ENCODE measurements at places on chromosomes 5 and 9.

- no peak for DNase-seq
These were observed 111.0 kb upstream of the NFIB start for GRCh38 chr9:14424983-14425382.

DNA sequence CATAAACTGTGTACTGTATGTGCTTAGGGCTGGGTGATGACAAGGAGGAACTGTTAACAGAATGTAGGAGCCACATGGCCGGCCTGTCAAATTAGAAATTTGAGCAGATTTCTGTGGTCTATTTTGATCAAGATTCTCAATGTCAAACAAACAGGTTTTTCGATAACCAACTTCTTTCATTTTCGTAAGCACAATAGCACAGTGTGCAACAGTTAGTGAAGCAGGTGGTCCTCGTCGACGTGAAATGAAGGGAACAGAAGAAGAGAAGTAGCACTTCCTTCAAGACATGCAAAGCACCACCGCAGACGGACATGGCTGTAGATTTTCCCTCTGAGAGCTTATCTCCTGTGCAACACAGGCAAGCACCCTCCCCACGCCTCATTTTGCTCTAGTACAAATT lies 252.1 kb downstream of the CRB2 start:
- DNase-seq, result no peak

GRCh38 chr9:16206518-16206917 lies 653.7 kb downstream of the CCDC171 start:
- DNase-seq, result no peak

DNA sequence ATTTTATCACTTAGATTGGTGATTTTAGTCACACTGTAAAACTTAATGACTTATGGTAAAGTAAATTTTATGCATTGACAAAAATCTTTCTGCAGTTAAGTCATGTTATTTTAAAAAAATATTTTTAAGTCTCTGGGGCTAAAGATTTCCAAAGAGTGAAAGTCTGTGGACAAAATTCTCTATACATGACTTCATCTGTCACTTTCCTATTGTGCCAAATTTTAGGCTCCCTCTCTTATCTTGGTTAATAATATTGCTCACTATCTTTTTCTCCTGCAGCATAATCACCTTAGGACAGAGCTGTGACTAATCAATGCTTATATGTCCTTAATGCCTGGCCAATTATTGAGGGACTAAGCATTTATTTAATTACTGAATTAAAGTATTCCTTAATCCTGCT lies 15.2 kb downstream of the LURAP1L start:
- no peak for DNase-seq

- DNase-seq, result no peak
These were observed 42.3 kb upstream of the TARS1 start for GRCh38 chr5:33398501-33398900.

DNA sequence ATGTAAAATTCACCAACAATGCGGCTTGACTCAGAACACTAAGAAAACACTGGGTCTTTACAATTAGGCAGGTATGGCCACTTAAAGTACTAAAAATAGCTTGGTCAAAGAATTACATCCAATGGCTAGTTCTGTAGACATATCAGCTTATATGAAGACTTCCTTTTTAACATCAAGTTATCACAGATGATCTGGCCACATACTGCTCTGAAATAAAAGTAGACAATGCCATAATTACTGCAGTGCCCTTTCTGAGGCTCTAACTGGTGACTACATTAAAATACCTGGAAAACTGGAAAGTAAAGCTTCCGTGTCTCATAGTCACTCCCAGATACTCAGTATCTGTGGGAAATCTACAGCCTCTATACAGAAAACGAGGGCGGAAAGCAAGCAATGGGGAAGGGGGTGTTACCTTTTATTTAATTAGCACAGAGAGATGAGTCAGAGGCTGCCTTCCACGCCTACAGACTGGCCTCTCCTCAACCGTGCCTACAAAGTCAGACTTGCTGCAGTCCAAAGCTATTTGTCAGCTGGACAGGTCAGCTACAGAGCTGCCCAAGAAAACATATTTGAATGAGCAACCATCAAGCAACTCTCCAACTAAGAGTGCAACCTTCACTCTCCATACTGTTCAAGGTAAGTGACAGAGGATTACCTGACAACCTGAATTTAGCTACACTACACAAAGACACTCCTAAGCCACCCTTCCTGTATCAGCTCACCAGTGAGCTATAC lies 8.7 kb downstream of the SERINC5 start:
- DNase-seq, result peak; percentile 7

GRCh38 chr5:118430076-118430475 lies 558.3 kb downstream of the DTWD2 start:
- DNase-seq, result no peak

GRCh38 chr5:133334796-133335639 lies 277.3 kb downstream of the FSTL4 start:
- no peak for DNase-seq

DNA sequence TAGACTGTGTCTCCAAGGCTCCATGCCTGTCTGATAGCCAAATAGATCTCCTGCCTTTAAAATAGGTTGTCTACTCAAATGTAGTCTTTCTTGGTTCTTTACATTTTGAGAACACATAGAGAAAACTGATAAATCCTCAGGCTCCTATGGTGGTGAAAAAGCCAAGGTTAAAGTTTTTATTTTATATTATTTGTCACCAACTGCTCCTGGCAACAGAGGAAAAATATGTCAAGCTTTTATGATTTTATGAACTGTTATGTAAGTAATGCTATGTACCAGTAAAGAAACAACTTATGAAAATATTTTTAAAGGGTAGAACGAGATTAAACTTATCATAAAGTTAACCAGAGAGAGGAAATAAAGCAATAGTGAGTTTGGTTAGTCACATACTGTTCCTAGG lies 222.8 kb downstream of the NR2F1-AS1 start:
- no peak for DNase-seq

DNA sequence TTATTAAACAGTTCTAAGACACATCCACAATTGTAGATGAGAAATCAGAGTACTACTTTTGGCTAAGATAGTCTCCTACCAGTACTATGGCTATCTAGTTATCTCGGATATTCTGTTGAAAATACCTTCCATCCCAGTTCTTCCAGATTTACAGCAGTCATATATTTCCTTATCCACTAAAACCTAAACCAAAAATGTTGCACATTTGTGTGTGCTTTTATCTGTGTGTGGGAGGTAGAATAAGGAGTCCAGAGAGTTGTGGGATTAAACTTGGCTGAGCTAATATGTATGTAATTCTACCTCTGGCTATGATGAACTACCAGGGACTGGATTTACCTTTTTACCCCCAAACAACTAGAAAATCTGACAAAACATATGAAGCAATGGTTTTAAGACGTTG lies 17.5 kb upstream of the NDUFB6 start:
- DNase-seq, result no peak

DNA sequence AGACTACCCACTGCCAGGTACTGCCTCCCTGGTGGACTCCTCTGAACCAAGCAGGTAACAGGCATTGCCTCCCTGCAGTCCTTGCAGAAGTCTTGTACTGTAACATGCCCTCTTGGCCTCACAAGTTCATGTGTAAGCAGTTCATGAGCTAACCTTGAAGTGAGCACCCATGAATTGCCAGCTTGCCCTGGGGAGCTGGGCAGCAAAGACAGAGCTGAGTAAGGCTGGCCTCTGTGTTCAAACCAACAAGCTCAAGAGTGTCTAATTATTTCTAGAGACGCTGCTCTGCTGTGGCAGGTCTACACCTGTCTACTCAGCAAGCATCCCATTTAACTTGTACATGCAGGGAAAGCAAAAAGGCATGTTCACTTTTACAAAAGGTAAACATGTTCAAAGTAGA lies 113.5 kb downstream of the FEM1C start:
- no peak for DNase-seq

DNA sequence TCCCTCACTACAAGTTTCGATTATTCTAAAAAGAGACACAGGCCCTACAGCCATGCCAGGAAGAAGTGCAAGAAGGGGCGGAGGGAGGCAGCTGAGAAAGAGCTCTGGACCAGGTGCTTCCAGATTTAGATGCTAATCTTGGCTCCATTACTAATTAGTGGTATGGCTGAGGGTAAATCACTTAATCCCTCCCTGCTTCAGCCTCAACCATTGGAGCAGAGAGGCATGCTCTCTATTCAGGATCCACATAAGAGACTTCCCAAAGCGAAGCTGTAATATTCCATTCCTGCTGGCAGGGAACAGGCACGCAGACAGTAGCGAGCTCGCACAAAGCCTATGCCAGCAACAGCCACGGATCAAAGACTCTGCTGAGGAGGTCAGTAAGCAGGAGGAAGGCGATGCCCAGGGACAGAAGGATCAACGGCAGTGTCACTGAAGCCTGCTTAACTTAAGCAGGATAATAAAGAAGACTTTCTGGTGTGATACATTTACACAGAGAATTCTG lies 24.2 kb downstream of the LIFR start:
- no peak for DNase-seq

DNA sequence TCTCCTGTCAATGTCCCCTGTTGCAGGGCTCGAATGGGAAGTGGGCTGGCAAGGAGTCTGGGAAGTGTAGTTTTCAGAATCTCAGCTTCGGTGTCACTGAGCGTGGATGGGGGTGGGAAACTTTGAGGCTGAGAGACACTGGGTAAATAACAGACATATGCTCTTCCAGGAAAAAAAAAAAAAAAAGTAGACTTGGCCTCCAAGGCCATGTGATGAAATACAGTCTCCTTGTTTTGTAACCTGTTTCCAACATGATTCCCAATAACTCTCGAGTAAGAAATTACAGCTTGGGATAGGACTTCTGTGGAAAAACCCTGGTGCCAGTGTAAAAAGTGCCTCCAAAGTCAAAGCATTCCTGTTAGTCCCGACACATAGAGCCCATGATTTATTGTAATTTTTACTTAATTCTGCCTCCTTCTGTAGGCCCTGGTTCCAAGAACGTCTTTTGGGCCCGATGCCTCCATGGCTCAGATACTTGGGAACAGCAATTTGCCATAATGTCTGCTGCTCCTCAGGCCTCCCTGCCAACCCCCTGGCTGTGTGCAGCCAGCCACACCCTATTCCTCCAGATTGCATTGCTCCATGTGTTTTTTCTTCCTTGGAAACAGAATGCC lies 119.5 kb upstream of the TNC start:
- no peak for DNase-seq

DNA sequence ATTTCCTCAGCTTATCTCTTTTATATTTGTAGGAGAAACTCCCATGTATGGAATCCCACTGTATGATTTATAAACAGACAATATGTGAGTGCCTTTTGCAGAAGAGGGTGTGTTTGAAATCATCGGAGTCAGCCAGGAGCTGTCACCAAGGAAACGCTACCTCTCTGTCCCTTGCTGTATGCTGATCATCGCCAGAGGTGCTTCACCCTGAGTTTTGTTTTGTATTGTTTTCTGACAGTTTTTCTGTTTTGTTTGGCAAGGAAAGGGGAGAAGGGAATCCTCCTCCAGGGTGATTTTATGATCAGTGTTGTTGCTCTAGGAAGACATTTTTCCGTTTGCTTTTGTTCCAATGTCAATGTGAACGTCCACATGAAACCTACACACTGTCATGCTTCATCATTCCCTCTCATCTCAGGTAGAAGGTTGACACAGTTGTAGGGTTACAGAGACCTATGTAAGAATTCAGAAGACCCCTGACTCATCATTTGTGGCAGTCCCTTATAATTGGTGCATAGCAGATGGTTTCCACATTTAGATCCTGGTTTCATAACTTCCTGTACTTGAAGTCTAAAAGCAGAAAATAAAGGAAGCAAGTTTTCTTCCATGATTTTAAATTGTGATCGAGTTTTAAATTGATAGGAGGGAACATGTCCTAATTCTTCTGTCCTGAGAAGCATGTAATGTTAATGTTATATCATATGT lies 18.0 kb upstream of the CTSL start:
- DNase-seq, result no peak

DNA sequence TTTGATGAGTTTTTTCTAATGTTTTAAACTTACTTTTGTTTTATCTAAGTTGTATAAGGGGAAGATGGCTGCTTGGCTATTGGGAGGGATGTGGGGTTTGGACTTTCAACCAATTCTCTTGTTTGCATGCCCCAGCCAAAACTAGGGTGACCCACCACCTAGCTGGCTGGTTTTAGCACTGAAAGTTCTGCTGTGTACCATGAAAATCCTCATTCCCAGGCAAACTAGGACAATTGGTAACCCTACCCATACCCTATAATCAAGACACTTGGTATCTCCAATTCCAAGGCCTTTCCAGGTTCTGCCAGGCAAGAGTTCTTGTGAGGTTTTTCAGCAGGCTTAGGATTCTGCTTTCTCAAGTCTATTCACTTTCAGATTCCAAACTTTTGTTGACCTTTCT lies 13.1 kb downstream of the RAB3C start:
- no peak for DNase-seq

- DNase-seq, result no peak
These were observed 17.7 kb downstream of the CAVIN4 start for GRCh38 chr9:100595391-100596199.

GRCh38 chr9:114336157-114336556 lies 6.5 kb downstream of the ORM2 start:
- DNase-seq, result no peak

- DNase-seq, result no peak
These were observed 609.9 kb upstream of the ACO1 start for GRCh38 chr9:31774571-31774970.

GRCh38 chr5:67146574-67146973 lies 50.0 kb downstream of the CD180 start:
- DNase-seq, result no peak

GRCh38 chr9:4073371-4073770 lies 226.5 kb downstream of the GLIS3 start:
- DNase-seq, result no peak

Measured in activated CD4-positive, CD25-positive, alpha-beta regulatory T cell (primary cell).